CD4-positive, alpha-beta T cell treated with Interleukin-12 subunit alpha and Interleukin-12 subunit beta, for 1 hour (primary cell): ENCODE measurements at places on chromosomes 13 and 19.

GRCh38 chr13:19910336-19911072 is 47.1 kb upstream of the ZMYM5 start:
- no peak for DNase-seq

- DNase-seq = no peak
These were observed 67.8 kb upstream of the IPO5 start for GRCh38 chr13:97885641-97886040.

- no peak for DNase-seq
These were observed 27.0 kb upstream of the OXGR1 start for GRCh38 chr13:97021241-97021640.

DNA sequence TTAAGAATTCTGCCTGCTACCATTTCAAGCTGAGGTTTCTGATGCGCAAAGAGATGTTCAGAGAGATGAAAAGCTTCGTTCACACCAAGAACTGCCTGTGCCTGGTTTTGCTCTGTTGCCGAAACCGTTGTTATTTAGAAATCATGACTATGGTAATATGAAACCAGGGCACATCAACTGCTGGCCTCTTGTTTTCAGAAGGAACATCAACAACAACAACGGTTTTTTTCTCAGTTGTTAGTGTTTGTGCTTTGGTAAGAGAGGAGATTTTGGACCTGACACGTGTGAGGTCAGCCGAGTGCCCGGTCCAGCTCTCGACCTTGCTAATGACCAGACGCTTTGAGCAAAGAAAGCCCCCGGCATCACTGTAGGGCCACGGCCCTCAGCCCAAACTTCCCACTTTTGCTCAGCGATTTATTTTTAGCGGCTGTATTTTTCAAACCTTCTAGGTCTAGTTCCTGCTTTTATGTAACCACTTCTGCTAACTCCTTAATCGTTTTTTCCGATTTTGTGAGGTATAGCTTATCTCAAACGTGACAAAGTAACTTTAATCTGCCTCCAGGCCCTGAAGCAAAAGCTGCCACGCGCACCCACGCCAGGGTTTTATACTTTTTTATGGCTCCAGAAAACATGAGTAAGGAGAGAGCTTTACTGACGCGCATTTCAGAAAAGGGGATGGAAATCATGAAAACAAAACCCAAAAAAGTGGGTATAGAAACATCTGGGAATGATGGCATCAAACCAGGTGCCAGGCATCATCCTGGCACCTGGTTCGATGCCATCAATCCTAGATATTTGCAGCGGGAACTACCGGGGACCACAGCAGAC is 42.0 kb downstream of the KLF2 start:
- DNase-seq = peak; percentile 70

DNA sequence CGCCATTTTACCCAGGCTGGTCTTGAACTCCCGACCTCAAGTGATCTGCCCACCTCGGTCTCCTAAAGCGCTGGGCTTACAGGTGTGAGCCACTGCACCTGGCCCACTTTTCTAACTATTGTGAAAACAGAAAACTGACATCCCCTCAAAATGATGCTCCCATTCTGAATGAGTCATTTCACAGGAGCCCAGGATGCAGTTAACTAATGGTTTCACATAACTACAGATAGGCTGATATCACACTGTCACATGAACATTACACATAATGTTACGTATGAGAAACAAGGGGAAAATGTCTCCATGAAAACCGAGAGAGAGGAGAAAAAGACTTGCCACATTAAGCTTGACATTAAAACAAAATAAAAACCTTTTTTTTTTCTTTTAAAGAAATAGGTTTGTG is 37.5 kb downstream of the N4BP2L2 start:
- no peak for DNase-seq

DNA sequence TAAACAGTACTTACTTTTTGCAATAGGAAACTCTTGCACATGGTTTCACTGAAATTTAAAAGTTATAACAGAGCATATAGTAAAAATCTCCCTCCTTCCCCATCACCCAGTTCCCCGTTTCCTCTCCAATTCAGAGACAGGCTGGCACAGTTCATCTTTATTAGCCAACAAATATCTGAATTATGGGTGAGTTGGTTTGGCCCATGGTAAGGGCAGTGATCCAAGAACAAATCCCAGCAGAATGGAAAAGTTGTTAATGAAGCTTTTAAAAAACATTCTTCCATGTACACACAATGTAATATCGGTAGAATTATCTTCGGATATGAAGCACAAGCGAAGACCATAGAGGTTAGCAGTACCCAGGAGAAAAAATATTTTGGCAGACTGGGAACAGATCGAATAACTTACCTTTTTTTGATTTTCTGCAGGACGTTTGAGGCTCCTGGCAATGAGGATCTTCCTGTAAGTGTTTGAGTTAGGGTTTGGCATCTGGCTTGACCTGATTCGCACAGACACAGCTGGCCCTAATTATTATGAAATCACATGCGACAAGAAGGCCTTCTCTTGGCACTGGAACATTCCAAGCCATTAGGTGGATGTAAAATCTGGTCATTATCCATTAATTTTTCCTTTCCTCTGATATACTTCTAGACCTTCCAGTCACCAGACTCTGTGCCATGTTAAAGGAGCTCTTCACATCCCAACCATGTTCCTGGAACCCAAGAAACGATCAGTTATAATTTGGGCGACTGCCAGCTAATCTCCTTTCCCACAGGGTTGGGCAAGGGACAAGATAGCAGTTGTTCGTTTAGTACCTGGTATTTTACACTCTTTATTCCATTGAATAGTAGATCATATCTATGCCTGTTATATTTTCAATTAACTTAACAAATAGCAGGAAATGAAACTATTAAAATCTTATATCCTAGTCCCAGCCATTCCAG is 139.4 kb upstream of the TSC22D1 start:
- no peak for DNase-seq

DNA sequence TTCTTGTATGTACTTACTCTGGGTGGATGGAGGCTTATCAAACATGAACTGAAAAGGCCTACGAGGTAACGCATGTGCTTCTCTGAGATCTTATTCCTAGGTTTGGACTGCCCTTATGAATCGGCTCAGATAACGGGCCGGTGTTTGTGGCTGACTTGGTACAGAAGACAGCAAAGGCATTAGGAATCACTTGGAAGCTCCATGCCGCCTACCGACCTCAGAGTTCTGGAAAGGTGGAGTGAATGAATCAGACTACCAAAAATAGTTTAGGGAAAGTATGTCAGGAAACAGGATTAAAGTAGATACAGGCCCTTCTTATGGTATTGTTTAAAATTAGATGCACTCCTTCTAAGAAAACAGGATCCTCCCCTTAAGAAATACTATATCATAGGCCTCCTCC is 172.4 kb upstream of the PCDH9 start:
- no peak for DNase-seq

DNA sequence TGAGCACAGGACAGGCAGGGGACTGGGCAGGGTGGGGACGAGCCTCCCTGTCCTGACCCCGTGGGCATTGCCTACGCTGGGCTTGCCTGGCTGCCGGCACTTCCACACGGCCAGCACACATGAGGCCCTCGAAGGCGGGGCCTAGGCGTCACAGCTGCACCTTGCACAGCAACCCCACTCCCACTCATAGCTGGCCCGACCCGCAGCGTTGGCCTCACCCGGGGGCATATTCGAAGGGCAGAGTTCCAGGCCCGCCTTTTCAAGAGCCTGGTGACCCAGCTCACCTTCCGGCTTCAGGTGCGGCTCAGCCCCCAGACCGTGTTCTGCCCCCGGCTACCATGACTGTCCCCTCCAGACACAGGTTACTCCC is 16.9 kb upstream of the PROZ start:
- DNase-seq = no peak

GRCh38 chr13:23903906-23904280 is 6.6 kb upstream of the C1QTNF9B start:
- no peak for DNase-seq

- no peak for DNase-seq
These were observed 12.8 kb upstream of the PRKD2 start for GRCh38 chr19:46729696-46730095.

- DNase-seq = no peak
These were observed 36.9 kb downstream of the NAXD start for GRCh38 chr13:110652231-110652730.

GRCh38 chr19:41969772-41970458 is 10.8 kb upstream of the RABAC1 start:
- DNase-seq = no peak

GRCh38 chr13:51793570-51794271 is 10.2 kb downstream of the DHRS12 start:
- no peak for DNase-seq

- no peak for DNase-seq
These were observed 287.1 kb downstream of the ITGBL1 start for GRCh38 chr13:101739382-101740178.

DNA sequence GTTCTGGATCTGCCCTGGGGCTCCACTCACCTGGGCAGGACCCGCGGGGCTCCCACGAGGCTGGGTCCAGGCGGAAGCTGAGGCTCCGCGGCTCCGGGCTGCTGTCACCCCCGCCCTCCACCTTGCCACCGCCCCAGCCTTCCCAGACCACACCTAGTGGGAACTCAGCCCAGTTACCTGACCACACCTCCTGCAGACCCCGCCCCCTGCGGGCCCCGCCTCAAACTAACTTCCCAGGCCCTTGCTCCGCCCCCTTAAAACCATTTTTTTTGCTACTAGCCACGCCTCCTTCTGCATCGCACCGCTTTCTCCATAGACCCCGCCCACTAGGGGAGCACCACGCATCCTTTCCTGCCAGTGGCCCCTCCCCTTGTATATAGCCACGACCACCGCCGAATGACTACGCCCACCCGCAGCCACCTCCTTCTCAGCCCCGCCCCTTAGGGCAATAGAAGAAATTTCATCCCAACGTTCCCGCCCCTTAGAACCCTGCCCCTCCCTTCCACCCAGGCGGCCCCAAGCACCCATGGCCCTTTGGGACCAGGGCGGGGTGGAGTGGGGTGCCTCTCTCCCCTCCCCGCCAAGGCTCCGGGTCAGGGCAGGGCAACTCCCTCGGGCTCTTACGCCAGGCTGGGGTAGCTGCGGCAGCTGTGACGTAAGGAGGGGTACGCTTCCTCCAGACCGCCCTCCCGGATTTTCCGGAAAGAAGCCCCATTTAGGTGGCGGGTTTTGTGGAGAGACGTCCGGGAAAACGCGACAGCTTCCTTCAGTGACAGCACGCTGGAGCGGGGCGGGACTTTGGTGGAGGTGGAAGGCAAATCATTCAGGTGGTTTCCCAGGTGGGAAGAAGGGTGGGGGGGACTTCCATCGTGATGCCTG is at the start of gene SH2D3A:
Gene SH2D3A, minus strand, starts transcription at position 79 of the 879 bp plus-strand sequence. CDS start 3,687 bp downstream, outside the sequence.
- peak; percentile 97 for DNase-seq

GRCh38 chr19:29122185-29122584 is 90.8 kb downstream of the UQCRFS1 start:
- DNase-seq = no peak

- no peak for DNase-seq
These were observed 19.9 kb downstream of the NOSIP start for GRCh38 chr19:49560358-49560900.

DNA sequence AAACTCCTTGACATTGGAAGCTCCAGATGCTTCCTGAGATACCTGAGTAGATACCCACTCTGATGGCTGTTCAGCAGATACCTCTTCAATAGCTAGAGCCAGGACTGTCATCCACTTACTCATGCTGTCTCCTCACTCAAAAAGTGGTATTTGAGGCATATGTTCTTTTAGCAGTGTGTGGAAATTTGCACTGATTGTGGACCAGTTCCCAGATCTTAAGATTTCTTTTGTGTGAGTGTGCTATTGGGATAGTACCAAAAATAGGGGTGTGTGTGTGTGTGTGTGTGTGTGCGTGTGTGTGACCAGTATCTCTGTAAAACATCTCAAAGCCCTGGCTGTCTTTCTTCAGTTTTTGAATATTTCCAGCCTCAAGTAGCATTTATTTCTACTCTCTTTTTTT is 108.3 kb downstream of the SLITRK5 start:
- no peak for DNase-seq

DNA sequence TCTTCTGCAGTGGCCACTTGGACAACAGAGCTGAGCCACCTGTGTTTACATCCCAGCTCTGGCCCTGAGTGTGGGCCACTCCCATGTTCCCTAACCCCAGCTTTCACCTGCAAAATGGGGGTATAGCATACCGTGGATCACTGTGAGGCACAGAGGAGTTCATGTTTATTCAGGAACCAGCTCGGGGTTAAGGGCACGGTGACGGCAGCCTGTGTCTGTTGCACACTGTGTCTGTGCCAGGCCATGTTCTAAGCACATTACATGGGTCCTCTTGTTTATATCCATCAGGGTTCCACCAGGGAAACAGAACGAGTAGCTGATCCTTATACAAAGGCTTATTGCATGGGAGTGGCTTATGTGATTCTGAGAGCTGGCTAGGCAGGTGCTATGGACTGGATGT is 14.0 kb upstream of the IGLON5 start:
- DNase-seq = no peak

DNA sequence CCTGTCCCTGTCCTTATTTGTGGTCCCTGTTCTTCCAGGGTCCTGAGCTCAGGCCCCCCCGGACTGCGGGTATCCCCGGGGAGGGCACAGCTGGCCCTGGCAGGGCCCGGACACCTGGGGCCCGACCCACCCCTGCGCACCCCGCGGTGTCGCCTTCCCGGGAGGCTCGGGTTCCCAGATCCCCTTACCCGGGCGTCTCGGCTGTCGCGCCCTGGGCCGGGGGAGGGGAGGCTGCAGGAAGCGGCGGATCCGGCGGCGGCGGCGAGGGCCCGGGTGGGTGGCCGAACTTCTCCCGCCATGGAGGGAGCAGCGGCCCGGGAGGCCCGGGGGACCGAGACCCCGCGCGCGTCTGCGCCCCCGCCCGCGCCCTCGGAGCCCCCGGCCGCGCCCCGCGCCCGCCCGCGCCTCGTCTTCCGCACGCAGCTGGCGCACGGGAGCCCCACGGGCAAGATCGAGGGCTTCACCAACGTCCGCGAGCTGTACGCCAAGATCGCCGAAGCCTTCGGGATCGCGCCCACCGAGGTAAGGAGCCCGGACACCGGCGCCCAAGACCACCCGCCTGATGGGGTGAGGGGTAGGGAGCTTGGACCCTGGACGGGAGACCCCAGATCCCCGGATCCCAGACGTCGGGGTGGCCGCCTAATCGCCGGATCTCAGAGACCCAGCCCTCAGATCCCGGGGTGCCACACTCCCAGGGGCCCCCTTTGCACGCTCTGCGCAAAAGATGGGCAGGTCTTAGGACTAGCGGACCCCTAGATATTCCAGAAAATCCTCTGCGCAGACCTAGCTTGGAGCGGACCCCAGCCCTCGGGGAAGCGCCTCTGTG is at the start of gene GIPC3:
Gene GIPC3, plus strand, starts transcription at position 178 of the 826 bp plus-strand sequence. Its CDS starts 120 bp downstream, at position 298.
- no peak for DNase-seq

DNA sequence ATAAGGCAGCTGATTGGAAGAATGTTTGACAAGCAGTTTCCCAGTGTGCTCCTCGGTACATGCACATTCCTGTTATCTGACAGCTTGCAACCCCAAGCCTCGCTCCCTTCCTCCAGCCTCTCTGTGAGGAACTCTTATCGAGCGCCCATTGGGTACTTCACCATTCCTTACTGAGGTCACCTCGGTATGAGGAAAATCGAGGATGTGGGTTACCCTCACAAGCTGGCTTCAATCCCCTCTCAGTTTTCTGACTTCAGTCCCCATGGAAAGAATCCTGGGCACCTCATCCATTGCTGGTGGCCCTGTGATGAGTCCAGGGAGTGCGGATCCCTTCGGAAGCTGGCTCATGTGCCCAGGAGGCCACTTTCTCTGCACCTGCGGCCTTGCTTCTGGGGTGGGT is 17.3 kb downstream of the TEX29 start:
- no peak for DNase-seq

GRCh38 chr19:28603453-28603852 is 609.5 kb downstream of the UQCRFS1 start:
- DNase-seq = no peak

GRCh38 chr13:19838865-19839275 is 24.6 kb downstream of the ZMYM5 start:
- no peak for DNase-seq
